Skin of body (tissue), 3 donors: ENCODE measurements at places on chromosomes 11 and 22. TPM values are rescaled to one million over a fixed set of nuclear protein-coding genes. Genes with fewer than 3 reads are reported as not detected.

The LMO2 gene
- 15.2 TPM for total RNA-seq

The BARX2 gene
- 12.3 TPM for total RNA-seq

The STIP1 gene
- 67.6 TPM for total RNA-seq

DNA sequence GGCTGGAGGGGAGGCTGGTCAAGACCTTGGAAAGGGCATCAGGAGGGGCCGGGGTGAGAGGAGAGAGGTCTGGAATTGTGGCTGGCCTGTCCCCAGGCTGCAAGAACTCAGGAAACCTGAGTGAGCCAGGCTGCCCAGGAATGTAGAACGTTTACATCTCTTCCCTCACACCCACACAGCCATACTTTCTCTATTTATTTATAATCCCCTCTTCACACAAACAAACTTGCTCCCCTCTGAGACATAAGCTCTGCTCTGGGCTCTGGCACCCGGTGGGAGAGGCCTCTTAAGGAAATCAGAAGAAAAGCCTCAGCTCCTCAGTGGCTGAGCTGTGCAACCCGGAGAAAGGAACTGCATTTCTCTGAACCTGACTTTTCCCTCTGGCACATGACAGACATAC lies 5.5 kb downstream of the CHRDL2 start:
- no peak for DNase-seq

DNA sequence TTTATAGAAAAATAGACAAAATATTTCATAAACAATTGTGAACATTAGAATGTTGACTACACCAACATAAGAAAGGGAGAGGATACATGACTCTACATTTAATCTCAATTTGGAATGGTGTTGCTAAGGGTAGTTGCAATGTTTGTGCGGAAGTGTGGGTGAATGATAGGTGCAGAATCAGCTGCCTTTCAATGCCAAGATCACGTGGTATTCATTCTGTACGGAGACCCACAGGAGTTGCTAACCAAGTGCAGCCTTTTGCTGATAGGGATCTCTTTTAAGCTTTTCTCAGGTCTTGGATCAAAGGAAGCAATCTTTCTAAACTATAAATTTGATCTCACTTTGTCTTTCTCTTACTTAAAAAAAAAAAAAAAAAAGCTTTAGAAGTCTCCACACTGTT lies 29.8 kb upstream of the CTSC start:
- no peak for DNase-seq

- peak; percentile 55 for DNase-seq
Observed at GRCh38 chr22:28116219-28116673, 197.2 kb upstream of the PITPNB start.

- DNase-seq = no peak
Observed at GRCh38 chr11:61106894-61107470, 4.7 kb downstream of the CD5 start.

DNA sequence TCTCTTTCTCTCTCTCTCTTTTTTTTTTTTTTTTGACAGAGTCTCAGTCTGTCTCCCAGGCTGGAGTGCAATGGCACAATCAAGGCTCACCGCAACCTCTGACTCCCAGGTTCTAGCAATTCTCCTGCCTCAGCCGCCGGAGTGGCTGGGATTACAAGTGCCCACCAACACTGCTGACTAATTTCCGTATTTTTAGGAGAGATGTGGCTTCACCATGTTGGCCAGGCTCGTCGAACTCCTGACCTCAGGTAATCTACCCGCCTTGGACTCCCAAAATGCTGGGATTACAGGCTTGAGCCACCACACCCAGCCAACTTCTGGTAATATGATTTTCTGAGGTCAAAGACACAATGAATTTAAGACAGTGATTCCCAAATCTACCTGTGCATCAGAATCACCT lies 659.8 kb upstream of the CCDC90B start:
- DNase-seq = no peak

GRCh38 chr11:3123761-3124733 lies 41.1 kb downstream of the OSBPL5 start:
- DNase-seq = no peak

- DNase-seq = no peak
Observed at GRCh38 chr11:23573429-23573828, 713.2 kb upstream of the CCDC179 start.

- DNase-seq = no peak
Observed at GRCh38 chr11:28679795-28680468, 571.7 kb downstream of the METTL15 start.

GRCh38 chr11:63813563-63814382 lies 517 bp downstream of the SPINDOC start:
- no peak for DNase-seq

- DNase-seq = no peak
Observed at GRCh38 chr22:31876156-31876920, 68.0 kb upstream of the YWHAH start.

DNA sequence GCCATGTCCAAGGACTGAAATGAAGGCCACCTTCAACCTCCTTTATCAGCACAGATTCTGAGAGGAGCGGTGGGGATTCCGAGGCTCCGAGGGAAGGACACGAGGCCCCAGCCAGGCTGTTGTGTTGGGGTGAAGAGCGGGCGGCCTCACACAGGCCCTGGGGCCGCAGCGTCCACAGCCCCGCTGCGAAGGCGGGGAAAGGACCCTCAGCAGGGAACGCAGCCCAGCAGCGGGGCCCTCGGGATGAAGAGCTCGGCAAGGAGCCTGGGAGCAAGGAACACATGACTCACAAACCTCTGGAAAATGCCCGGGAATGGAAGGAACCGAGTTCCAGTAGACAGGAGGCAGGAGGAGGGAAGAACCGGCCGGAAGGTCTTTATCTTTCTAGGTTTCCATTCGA lies 227.2 kb downstream of the BRD1 start:
- DNase-seq = no peak

- DNase-seq = no peak
Observed at GRCh38 chr11:119520400-119520799, 97.4 kb upstream of the THY1 start.

DNA sequence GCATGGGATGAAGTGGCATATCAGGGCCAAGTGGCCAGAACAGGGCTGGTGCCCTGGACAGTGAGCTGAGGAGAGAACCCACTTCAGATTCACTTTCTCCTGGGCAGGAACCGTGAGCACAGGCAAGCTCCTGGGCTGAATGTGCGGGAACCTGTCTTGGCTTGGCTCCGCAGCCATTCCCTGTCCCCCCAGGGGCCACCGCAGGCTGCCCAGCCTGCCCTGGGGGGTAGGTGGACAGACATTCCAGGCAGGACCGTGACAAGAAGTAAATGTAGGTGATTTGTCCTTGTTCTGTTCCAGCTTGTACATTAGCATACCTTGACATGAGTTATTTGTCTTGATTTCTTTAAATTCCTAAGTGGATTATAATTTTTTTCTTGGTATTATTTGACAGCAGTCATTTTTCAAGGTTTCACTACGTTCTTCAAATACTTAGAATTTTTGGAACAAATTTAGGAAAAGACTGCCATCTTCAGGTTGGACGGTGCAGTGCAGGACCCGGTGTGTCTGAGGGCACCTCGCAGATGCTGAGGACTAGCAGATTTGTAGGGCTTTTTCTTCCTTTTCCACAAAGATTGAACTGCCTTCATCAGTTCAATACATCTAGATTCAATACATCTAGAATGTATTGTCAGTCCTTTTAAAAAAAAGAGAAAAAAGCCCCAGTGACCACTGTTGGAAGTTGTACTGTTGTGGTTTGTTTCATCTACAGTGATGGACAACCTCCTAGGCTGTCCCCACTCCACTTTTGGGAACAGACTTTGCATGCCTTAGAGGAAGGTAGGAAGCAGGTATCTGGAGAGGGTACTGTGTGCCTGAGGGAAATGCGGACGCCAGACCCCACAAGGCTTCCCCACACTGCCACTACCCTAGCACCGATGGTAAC lies 115.1 kb upstream of the RASSF10 start:
- peak; percentile 20 for DNase-seq

DNA sequence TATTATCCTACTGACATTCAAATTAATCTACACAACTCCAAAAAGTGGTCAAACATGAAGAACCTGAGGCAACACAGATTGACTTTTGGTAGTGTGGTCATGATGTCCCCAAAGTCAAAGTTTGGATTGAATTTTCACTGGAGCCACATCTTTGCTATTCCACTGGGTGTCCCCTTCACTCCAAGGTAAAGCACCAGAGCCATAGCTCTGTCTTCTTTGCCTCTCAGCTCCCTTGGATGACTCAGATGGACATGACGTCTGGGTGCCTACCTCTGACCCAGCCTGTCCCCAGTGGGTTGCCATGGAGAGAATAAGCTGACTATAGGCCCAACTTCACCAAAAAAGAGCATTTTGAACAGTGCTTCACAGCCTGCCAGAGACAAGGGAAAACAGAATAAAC lies 57.4 kb upstream of the ARHGAP42 start:
- DNase-seq = no peak

DNA sequence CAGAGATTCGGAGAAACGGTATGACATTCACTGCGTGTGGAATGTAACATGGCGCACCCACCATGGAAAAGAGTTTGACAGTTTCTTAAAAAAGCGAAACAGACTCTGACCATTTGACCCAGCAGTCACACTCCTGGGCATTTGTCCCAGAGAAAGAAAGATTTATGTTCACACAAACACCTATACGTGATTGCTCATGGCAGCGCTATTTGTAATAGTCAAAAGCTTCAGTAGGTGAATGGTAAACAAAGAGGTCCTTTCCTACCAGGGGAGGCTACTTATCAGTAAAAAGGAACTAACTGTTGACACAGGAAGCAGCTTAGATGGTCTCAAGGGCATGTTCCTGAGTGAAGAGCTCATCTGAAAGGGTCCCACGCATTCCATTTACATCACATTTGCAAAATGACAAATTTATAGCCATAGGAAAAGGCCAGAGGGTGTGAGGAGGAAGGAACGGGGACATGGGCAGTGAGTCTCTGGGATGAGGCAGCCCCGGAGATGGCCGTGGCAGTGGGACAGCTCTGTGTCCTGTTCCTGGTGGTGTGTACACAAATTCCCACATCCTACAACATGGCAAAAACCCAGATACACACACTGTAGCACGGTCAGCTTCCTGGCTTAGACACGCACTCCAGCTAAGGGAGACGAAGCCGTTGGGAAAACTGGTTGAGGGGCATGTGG lies 14.6 kb upstream of the KRTAP5-6 start:
- no peak for DNase-seq
